Sciatic nerve (tissue), 2 donors: ENCODE measurements at places on chromosomes 12 and 14. TPM values are rescaled to one million over a fixed set of nuclear protein-coding genes. Genes with fewer than 3 reads are reported as not detected.

Gene RD3L
- not detected for total RNA-seq

Gene SINHCAF
- total RNA-seq, result 12.4 TPM

Gene LTB4R
- 6.7 TPM for total RNA-seq

Gene NTS
- total RNA-seq, result not detected

Gene ANKS1B
- total RNA-seq, result 20.8 TPM

Gene FAM90A1
- total RNA-seq, result not detected

Gene CLEC4C
- total RNA-seq, result not detected

Gene ALDH6A1
- 85.5 TPM for total RNA-seq

Gene LBHD2
- not detected for total RNA-seq

DNA sequence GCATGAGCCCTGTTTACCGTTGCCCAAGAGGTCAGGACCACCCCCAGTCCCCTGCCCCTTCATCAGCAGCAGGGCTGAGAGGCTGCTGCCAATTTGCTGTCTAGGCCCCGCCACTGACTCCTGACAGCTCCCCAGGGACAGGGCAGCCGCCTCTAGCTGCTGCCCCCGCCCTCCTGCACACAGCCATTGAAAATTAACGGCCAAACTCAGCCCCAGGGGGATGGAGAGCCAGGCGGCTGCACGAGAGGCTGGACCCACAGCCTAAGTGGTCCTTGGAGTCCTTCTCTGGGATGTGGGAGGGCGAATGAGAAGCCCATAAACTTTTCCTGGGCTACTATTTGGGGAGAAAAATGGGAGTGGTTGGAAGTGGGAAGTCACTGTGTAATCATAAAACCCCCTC is 4.6 kb downstream of the FOXN4 start:
- DNase-seq, result no peak

- no peak for DNase-seq
Measured at GRCh38 chr12:111556676-111557075, 42.4 kb downstream of the ATXN2 start.

DNA sequence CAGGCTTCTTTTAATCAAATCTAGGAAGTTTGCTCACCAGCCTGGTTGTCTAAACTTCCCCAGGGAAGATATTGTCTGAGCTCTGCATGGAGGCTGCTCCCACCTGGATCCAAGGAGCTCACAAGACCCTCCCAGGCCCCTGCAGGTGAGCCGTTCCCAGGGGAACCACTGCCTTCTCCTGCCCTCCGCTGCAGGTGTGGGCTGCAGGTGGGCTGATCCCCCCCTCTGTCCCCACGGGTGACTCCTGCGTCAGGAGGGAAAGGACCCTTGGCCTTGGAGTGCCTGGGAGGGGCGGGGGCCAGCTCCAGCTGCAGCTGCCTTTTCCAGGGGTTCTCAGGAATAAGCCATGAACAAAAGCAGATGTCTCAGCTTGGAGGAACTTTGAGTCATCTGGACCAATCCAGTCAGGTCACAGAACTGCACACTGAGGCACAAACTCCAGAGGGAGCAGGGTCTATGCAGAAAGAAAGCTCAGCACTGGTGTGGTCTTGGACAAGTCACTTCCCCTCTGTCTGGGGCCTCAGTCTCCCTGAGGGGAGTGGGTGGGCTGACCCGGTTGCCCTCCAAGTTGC is 246.6 kb upstream of the RTL1 start:
- no peak for DNase-seq

DNA sequence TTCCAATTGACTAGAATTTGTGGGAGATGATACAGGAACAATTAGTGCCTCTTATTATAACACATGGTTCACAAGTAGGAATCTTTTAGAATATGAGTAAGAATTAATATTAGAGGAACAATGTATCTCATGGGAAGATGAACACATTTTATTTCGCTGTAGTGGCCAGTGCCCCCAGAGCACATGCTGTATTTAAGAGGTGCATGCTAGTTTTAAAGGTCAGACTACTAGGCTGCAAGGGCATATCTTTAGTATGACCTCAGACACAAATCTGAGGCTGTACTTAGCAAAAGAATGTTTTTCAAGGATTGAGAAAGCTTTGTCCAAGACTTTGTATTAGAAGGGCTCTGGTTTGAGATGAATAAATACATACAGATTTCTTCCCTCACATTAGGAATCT is 586.9 kb downstream of the CCER1 start:
- no peak for DNase-seq

- DNase-seq, result no peak
Measured at GRCh38 chr14:32367516-32367915, 38.4 kb downstream of the AKAP6 start.

- DNase-seq, result no peak
Measured at GRCh38 chr14:89746654-89747053, 207.9 kb downstream of the EFCAB11 start.

- DNase-seq, result no peak
Measured at GRCh38 chr12:124469193-124469888, 98.1 kb downstream of the NCOR2 start.

DNA sequence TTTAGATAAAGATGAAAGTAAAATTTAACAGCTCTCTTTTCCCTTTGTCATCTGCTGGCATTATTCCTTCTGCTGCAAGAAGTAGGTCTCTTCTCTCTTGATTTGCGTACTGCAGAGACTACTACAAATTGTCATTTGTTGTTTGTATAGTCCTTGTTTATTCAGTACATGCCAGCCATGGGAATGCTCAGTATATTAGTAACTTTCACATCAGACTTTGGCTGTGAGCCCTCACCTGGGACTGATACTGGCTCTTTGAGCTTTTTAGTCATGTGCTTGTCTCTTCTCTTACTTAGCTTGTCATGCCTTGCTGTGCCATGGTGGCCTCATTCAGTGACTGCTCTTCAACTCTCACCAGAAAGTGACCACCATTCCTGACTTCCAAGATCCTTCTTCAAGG is 169.8 kb downstream of the PRKCH start:
- no peak for DNase-seq

DNA sequence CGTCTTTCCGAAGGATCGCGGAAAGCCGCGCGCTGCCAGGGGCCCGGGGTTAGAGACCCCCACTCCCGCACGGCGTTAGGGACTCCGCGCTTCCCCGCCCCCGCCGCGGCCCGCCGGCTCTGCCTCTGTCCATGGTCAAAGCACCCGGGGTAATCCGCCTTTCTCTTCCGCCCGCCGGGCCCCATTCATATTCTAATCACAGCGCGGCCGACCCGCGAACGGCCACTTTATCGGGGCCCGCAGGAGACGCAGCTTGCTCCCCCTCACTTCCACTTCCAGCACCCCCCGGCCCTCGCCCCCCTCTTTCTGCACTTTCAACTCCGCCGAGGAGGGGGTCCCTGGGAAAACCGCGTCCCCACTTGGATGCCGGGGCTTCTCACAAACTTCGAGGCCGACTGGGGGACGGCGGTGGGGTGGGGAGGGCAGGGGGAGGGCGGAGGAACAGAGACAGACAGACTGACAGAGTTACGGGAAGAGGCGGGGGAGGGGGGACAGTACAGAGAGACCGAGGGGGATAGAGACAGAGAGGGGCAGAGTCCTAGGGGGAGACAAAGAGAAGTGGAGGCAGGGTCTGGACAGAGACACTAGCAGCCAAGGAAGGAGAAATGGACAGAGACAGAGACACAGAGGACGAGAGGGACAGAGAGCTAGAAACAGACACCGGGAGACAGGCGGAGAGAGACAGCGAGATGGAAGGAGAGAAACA is 1.1 kb upstream of the RFX4 start:
- DNase-seq, result no peak

DNA sequence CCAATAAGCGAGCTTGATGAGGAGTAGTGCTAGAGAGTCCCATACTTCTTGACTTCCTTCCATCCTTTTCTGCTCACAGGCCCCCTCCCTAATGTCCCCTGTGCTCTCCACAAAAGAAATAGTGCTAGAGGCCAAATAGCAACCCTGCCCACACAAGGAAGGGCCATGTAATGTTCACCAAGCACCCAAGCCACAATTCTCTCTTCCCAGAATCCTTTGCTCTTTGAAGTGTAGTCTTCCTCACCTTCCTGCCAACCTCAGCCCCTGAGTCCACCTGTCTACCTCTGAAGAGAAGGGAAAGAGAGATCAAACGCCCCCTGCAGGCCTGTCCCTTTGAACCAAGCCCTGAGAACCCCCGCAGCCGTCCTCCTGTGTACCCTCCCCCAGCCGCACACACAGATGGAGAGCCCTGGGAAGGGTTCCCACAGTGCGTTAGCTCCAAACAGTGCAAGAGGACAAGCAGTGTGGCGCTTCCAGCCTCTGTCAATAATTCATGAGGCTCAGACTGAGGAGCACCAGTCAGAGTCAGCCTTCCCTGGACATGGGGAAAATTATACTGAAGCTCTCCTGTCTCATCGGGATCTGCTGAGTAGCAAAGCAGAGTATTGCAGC is 1.9 kb upstream of the DHRS4 start:
- no peak for DNase-seq

DNA sequence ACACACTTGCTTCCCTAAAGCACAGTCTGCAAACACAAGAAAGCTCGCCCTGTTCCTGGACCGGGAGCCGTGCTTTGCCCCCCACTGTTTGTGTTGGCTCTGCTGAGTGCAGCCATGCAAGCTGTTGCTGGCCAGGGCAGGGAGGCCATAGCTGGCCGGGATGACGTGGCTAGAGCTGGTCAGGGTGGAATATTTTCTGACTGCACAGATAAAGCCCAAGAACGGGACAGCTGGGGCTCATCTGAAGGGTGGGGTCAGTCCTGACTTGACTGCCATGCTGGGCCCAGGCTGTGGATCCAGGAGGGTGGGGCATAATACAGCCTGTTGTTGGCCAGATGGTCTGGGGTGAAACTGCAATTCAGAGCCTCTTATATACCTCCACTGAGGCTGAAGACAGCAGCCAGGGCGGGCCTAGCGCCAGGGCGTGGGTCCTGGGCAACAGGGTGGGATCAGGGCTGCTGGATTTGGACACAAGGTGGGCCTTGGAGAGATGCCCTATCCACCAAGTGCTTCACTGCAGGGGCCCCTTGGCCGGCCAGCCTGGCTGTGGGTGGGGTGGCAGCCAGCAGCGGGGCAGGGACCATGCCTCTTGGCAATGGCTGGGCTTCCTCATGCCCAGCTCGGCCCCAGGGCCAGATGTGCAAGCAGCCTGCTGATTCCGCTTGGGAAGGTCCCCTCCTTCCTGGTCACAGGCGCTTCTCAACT is 14.8 kb downstream of the KMT5A start:
- no peak for DNase-seq

- DNase-seq, result no peak
Measured at GRCh38 chr12:124848621-124849380, 14.9 kb downstream of the SCARB1 start.

- no peak for DNase-seq
Measured at GRCh38 chr12:115155665-115156645, 472.0 kb upstream of the TBX3 start.

DNA sequence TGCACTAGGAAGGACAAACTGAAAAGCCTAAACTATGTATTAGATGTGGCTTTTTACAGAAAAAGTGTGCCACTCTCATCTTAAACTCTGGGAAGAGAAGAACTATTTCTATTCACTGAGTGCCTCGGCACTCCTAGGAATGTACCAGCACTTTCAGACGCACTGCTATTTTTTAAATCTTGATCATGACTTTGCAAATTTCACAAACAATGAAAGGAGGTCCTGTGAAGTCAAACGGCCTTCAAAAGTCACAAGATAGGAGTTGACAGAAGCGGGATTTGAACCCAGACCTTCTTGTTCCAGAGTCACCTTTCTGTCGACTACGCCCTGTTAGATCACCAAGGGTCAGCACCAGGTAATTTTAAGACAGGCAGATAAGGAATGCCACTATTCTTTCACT is 365.4 kb downstream of the VRK1 start:
- DNase-seq, result no peak

GRCh38 chr14:32018391-32019092 is 58.6 kb upstream of the ARHGAP5 start:
- no peak for DNase-seq

DNA sequence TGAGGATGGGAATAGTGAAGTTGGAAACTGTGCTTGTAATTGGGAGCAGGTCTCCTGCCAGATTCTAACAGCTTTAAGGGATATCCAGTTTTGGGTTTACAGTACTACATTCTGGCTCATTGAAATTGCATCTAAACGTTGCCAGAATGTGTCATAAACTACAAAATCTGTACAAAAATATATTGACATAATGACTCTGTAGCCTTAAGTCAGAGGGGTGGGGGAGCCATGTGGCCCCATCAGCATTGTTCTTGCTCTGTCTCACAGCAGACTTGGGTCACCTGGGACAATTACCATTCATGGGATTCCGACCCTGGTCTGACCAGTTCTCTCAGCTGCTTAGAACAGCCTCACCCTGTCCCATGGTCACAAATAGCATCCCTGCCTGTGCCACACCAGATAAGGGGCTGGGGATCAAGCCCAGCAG is 43.3 kb upstream of the MED13L start:
- no peak for DNase-seq

- no peak for DNase-seq
Measured at GRCh38 chr12:67572492-67572891, 76.1 kb upstream of the DYRK2 start.

DNA sequence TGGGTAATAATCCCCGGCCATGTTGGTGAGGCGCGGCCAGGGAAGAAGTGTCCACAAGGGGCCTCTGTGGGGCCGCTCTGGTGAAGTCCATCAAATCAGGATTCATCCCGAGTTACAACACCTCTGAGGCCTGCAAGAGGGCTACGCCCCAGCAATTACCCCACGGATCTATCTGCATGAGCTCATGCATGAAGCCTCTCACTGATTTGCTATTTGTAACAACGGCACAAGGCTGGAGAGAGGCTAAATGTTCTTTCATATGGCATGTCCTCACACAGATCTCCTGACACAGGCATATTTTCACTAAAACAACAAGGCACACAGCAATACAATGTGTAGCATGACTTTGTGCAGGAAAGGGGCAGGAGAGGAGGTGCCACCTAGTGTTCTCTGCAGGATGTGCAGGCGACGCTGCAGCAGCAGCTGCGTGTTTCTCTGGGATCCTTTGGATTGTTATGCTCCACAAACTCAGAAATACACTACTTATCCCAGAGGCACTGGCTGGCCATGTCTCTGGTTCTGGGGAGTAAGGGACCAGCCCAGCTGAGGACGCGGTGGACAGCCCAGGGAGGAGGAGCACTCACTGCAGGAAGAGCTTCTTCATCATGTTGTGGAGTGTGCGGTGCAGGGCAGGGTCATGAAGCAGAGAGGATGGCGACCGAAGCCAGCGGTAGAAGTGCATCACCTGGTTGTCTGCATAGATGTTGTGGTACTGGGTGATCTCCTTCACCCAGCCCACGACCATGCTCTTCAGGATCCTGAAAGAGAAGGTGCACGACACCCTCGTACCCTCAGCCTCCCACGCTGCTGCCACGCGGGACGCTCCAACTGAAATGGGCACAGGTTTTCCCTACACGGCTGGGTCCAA is 20.2 kb downstream of the P2RX2 start:
- DNase-seq, result no peak

- DNase-seq, result no peak
Measured at GRCh38 chr14:24032727-24033418, 18.9 kb upstream of the CARMIL3 start.

GRCh38 chr12:120412421-120412820 is 25.5 kb upstream of the COX6A1 start:
- DNase-seq, result no peak

- DNase-seq, result no peak
Measured at GRCh38 chr14:21891921-21892320, 218.3 kb upstream of the OR4E1 start.

DNA sequence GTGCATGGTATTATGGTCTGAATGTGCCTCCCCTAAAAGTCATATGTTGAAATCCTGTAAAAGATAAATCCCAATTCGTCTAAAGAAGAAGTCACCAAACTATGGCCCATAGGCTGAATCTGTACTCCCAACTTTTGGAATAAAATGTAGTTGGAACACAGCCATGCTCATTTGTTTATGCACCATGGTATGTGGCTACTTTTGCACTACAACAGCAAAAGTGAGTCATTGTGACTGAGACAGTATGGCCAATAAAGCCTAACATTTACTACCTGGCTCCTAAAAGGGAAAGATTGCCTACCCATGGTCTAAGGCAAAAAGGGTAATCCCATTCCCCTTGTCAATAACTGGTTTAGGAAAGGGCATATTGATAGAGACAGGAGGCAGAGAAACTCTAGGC is 101.8 kb downstream of the LRIG3 start:
- no peak for DNase-seq
